ENCODE measurements at places on chromosomes 3 and 15. TPM values are rescaled to one million over a fixed set of nuclear protein-coding genes. Genes with fewer than 3 reads are reported as not detected.

DNA sequence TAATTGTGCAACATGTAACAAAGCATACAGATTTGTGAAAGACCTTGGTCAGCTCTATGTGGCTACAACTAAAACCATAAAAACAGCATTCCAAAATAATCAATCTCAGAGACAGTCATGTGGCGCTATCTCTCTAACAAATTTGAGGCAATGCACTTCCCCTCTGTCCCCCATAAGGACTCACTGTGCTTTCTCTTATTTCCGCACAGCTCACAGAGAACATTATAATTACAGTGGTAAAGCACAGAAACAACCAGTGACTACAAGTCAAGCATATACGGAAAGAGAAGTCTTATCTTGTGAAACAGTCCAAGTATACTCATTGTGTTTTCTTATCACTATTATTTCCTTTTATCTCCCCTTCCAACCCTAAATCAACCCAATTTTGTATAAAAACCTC lies 64.3 kb downstream of the RYK start:
- DNase-seq = no peak

DNA sequence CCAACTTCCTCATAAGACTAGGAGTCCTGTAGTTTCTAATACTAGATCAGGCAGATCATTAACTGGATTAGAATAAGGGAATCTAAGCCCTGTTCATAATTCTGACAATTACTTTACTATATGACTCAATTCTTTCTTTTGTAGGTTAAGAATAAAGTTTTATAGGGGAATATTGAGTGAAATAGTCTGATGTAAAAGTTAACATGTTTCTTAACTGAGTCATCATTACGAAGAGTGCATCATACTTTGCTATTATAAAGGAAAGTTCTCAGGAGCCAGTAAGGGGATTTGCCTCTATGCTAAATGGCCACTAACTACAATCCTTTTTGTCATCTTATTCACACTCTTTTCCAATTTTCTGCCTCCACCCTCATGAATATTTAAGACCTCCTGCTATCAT lies 63.1 kb downstream of the POLQ start:
- no peak for DNase-seq

DNA sequence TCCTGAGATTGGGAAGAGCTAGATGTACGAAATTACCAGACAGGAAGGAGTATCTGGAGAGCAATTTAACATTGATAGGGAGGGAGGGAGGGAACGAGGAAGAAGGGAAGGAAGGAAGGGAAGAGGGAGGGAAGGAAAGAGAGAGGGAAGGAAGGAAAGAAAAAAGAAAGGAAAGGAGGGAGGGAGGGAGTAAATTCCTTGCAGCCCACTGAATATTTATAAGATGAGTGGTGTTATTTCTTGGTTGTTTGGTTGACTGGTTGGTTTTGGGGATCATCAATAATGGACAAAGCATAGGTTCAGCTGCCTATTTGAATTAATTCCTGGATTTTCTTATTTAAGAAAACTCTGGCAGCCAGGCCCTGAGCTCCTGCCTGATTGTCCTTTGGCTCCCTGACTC lies 15.5 kb upstream of the TSEN2 start:
- no peak for DNase-seq

DNA sequence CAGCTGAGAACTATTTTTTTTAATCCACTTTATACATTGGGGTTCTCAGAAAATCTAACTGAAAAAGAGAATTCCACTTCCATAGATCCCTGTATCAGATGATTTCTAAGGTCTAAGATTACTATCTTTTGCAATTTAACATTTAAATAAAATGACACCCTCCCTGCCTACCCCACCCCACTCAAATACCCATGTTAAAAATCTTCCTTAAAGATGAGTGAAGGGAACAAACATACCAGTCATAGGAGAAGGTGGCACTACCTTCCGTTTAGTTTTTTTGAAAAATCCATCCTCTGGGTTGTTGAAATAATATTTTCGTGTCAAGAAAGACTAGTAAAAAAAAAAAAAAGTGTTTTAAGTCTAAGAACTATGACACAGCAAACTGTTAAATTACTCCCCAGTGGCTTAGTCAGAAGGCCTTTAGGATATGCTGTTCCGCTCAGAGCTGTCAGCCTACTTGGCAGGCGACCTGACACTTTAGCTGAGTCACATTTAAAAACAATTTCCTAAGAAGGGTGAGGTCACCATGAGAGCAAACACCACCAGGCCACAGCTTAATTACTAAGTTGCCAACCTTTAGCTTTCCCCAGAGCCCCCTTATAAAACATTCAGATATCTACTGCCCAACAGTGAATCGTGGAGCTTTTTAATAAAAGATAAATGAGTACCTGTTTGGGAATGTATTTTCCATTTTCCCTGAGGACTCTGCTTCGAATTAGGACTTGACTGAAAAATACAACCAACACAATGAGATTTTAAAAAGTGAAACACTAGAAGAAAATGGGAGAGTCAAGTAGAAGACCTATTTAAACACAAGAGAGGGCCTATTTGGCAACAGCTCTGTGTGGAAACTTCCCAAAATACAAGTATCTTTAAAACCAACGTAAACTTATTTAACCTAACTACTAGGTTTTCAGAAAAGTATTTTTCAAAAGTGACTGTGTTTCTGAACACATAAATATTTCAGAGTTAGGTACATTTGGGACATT lies 9.6 kb downstream of the EMC3 start:
- peak; percentile 91 for DNase-seq

DNA sequence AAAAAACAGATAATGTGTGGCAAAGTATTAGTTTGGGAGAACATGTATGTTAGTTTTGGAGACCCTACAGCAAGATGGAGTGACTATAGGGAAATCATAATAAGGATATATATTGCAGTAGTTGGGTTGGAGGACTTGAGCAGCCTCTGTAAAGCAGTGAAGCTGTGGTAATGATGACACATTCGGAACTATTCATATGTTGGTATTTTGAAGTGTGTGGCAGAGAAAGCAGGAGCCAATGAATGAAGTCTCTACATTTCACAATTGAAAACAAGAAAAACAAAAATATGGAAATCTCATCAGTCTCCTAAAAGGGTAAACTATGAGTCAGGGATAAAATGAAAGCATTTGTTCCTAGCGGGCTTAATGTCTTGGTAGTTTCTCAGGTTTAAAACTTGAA lies 645.9 kb downstream of the OTOL1 start:
- DNase-seq = no peak

SOX14 gene
- total RNA-seq = not detected

DNA sequence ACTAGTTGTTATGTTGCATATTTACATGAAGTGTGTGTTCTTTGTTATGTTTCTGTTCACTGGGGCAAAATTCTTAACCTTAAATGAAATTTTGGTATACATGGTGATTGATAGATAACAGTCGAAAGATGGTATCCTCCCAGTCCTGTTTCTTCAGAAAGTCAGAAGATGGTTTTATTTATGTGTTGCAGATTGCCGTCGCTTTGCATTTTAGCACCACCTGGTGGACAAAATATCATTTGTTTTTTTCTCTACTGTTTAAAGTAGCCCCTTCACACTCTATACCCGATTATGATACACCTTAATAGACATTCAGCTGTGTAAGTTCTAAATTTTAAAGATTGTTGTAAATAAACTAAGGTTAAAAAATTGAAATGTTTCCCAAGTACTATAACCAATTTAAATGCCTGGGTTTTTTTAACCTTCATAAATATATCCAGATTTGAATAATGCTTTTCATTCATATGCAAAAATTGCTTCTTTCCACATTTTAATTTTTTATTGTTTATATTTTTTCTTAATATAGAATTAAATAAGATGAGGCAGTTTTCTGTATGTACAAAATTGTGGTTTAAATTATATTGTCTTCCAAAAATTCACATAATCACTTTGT lies 152.2 kb downstream of the ALCAM start:
- no peak for DNase-seq

DNA sequence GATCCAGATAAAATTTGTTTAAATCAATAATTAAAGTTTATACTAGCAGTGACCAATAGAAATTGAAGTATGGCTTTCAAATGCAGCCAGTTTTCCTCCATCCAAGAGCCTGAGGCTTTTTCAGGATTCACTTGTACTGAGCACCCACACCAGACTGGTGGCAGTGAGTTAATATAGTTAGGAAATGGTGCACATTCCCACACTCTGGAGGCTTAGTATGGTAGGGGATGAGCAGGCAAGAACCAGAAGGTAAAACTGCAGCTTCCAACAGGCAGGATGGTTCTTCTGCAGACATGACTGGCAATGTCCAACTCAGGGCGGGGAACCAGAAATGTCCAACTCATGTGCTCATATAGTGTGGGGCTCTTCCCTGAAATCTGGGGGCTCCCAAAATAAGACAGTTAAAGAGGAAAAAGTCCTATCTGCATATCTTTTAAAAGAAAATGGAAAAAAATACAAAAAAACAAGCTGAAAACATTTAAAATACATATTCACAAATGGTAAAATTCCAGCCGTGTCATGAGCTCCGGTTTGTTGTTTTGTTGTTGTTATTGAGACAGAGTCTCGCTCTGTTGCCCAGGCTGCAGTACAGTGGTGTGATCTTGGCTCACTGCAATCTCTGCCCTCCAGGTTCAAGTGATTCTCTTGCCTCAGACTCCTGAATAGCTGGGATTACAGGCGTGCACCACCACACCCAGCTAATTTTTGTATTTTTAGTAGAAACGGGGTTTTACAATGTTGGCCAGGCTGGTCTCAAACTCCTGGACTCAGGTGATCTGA lies 18.4 kb upstream of the ZNF445 start:
- DNase-seq = no peak

DNA sequence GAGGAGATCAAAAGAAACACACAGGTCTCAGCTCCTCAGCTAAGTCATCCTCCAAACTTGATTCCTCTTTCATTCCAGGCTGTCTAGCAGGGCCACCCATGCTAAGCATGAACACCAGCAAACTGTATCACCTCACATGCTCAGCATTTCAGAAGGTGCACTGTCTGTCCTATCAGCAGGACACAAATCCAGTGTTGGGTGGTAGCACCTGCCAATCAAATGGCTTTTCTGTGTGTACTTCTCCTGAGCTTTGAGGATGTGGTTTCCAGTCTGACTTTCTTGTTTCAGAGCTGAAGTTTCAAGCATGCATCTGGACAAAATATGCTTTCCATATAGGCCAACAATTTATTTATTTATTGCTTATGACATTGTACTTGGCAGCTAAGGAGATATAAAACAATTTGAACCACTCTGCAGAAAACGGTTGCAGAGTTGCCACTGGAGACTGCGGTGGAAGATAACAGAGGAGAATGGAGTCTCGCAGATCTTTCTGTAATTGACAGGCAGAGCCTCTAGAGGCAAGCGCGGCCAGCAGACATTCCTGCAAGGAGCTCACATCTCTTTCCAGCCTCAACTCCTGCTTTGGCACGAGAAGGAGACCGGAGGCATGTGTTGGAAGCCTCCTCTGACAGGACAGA lies 167.1 kb upstream of the WNT5A start:
- no peak for DNase-seq

DNA sequence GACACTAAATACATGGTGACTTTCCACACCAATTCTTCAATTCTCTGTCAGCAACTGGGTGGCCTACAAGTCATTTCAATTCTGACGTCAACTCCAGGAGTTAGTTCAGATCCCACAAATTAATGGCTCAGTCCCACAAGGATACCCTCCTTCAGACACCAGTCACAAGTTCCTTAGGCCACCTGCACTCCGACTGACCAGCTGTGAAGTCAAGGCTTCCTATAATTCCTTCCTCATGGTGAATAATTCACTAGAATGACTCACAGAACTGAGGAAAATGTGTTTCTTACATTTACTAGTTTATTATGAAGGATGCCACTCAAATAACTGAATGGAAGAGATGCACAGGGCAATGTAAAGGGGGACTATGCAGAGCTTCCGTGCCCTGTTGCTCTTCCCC lies 6.3 kb upstream of the PIAS1 start:
- no peak for DNase-seq

- DNase-seq = no peak
Measured at GRCh38 chr3:183375337-183375736, 53.1 kb downstream of the MCF2L2 start.

GRCh38 chr15:90851114-90851513 lies 17.3 kb upstream of the FURIN start:
- DNase-seq = no peak

GRCh38 chr3:144466114-144466513 lies 494.5 kb downstream of the DIPK2A start:
- DNase-seq = no peak

Data from right atrium auricular region (tissue), 2 donors.